Stimulated activated effector memory CD8-positive, alpha-beta T cell treated with anti-CD3 and anti-CD28 coated beads, Interleukin-12 subunit alpha, Interleukin-12 subunit beta, amount 100 ng/mL, for 72 hours (primary cell): ENCODE measurements at places on chromosomes 7 and 10.

- DNase-seq, result no peak
Observed at GRCh38 chr10:120172356-120172755, 279.8 kb downstream of the SEC23IP start.

DNA sequence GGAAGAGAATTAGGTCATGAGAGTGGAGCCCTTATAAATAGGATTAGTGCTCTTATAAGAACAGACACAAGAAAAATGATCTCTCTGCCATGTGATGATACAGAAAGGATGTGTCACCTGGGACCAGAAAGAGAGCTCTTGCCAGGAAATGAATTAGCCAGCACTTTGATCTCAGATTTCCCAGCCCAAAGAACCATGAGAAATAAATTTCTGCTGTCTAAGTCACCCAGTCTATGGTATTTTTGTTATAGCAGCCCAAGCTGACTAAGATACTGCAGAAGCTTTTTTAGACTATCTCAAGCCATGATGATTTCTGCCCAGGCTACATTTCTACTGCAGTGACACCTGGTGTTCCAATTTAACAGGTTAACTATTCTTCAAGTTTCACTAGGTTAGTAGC lies 84.8 kb downstream of the RSU1 start:
- DNase-seq, result no peak

DNA sequence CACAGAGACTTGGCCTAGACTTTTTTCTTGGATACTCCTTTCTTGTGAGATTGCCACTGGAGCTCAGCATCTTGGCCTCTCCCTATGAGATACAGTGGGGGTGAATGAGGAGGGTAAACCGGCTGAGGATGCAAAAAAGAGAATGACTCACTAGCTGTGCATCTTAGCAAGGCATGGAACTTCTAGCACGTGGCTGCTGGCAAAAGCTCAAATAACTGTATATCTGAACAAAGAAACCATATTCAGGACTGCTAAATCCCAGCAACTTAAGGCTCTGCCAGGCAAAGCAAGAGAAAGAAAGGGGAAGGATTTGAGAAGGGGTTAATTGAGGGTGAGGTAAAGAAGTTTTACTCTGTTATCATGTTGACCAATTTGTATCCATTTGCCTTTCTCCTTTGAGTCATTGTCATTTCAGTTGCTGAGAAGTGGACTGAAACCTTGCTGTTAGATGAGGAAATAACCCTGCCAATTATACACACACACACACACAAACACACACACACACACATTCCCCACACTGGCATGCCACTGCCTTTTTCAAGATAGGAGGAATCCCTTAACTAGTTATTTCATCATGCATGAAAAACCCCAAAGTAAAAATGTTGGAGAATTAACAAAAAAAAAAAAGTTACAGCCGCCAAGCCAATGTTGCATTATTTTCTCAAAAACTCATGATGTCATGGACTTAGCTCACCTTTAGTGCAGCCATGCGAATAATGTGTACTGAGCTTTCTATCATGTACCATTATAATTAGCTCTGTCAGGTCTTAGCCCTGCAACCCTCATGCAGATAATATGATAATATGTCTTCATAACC lies 997.3 kb downstream of the LRMDA start:
- no peak for DNase-seq

DNA sequence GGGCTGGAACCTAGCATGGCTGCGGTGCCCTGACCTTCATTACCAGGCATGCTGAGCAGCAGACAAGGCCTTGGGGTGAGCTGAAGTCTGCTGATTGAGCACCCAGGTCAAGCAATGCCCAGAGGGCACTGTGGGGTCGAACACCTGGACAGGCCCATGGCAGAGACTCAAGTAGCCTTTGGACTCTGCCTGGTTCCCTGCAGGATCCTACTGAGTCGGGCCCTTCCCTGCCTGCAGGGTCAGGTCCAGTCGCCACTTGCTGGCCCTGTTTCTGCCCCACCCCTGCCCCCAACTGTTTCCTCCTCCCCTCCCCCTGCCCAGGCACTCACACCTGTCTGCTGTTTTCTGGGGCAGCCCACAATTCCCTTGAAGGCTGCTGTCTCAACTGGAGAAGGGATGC lies 483.2 kb upstream of the MKI67 start:
- no peak for DNase-seq

- no peak for DNase-seq
Observed at GRCh38 chr10:126588024-126588423, 82.5 kb downstream of the C10orf90 start.

DNA sequence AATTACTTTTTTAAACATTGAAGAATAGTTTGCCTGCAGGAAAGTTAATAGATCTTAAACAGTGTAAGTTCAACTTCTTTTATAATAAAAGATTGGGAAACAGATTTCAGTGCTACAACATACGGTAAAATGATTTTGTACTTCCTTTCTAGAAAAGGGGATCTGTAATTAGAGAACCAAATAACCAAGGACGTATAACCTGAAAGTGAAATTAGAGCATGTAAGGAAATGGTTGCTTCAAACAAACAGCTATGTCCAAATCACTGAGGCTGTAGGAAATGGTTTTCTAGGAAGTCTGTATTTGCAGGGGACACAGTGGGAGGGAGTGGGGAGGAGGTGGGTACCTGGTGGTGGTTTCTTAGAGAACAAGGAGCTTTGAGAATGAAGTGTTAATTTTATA lies 57.9 kb upstream of the EXOC6 start:
- no peak for DNase-seq

DNA sequence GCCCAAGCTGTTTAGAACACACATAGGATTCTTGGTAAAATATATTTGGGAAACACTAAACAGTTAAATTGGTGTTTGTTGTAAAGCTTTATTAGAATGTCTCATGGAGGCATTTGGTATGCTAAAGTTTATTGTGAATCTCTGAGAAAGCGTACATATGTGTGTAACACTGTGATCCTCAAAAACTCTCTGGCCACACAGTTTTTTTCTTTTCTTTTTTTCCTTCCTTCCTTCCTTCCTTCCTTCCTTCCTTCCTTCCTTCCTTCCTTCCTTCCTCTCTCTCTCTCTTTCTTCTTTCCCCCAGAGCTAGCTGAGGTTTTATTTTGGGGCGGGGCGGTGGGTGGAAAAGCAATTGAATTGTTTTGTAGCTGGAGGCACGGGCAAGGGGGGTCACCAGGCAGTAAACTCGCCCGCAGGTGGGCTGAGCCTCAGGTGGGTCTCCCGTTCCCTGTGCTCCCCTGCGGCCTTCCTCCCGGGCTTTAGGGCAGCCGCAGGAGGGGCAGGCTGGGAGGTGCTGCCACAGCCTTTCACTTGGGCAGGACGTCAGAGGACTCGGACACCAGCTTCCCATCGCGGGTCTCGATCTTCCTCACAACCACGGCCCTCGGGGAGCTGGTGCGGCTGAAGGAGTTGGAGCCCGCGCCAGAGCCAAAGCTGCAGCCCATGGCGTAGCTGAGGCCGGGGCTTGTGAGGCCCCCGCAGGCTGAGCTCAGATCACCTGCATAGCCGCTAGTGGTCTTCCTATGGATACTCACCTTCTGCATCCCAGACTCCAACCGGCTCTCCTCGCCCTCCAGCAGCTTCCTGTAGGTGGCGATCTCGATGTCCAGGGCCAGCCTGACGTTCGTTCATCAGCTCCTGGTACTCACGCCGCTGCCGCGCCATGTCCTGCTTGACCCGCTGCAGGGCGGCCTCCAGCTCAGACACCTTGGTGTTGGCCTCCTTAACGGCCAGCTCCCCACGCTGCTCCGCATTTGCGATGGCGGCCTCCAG lies 459.0 kb downstream of the GATA3 start:
- DNase-seq, result no peak

DNA sequence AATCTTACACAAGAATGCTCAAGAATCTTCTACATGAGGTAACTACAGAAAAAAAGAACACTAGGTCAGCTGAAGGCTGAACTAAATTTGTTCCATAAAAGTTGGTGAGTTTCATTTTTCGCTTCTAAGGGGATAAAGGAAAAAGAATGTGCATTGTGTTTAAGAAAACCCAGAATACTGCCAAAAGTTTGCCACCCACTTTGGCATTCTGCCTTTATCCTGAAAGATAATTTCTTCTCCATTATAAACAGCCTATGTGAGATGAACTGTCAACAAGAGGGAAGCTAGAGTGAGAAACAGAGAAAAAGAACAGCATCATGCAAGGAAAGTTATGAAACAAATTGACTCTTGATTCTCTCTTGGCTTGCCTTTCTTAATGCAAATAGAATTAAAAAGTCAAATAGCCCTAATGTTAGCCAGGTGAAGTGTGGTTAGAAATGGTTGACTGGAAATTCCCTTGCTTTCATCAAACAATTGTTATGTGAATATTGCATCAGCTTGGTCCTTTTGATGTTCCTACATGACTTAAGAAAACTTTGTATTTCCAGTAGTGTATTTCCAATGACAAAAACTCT lies 25.8 kb downstream of the STEAP1 start:
- no peak for DNase-seq

- DNase-seq, result no peak
Observed at GRCh38 chr7:2714636-2715035, 26.6 kb downstream of the AMZ1 start.
